ENCODE measurements at places on chromosomes 13 and 19.

DNA sequence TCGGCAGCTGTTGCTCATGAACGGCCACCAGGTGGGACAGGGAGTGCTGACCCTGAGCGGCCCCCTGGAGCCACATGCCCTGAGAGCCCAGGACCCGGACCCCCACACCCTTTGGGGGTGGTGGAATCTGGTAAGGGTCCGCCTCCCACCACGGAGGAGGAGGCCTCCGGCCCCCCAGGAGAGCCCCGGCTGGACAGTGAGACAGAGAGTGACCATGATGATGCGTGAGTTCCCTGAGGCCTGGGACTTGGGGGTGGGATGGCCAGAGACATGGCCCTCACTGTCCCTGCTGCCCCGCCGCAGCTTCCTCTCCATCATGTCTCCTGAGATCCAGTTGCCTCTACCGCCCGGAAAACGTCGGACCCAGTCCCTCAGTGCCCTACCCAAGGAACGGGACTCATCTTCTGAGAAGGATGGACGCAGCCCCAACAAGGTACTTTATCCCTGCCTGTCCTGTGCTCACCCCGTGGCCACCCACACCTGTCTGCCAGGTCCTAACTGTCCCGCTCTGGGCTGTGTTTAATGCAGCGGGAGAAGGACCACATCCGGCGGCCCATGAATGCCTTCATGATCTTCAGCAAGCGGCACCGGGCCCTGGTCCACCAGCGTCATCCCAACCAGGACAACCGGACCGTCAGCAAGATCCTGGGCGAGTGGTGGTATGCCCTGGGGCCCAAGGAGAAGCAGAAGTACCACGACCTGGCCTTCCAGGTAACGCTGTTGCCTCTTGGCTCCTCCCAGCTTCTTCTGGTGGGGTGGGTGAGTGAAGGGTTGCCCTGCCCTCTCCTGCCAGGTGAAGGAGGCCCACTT, 14.7 kb upstream of the PRR19 start:
- DNase-seq: no peak

GRCh38 chr19:40143612-40144011, 47.6 kb upstream of the MAP3K10 start:
- no peak for DNase-seq

GRCh38 chr13:73822668-73823592, 311.3 kb downstream of the KLF12 start:
- DNase-seq: no peak

- no peak for DNase-seq
These were observed 448.1 kb downstream of the DIAPH3 start for GRCh38 chr13:59715611-59716010.

DNA sequence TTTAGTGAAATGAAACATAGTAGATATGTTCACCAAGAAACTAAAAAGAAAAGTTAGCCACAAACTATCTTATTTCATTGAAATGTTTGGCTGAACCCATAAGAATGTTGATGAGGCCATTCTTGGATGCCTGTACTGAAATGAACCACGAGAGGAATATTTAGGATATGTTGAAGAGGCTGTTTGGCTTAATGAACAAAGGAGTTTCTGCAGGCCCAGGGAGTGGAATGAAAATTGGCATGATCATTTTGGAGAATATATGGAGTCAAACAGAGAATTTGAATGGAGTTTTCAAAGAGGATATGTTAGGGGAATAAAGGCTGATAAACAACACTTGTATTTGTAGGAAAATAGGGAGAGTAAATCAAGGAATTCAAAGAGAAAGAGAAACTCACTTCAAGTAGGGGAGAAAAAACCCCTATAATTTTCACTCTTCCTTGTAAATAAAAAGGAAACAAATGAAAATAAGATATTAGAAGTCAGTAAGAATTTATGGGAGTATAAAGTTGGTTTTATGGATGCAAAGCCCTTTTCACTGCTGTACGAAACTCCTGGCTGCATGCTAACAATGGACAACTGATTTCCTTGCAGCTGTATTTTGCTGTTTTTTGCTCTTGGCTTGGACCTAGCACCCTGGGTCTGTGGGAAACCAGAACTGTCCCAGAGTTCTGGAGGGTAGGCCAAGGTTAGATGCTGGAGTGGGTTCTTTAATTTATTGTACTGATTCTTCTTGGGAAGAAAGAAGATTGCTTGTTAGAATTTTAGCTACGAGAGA, 36.5 kb downstream of the KL start:
- no peak for DNase-seq

DNA sequence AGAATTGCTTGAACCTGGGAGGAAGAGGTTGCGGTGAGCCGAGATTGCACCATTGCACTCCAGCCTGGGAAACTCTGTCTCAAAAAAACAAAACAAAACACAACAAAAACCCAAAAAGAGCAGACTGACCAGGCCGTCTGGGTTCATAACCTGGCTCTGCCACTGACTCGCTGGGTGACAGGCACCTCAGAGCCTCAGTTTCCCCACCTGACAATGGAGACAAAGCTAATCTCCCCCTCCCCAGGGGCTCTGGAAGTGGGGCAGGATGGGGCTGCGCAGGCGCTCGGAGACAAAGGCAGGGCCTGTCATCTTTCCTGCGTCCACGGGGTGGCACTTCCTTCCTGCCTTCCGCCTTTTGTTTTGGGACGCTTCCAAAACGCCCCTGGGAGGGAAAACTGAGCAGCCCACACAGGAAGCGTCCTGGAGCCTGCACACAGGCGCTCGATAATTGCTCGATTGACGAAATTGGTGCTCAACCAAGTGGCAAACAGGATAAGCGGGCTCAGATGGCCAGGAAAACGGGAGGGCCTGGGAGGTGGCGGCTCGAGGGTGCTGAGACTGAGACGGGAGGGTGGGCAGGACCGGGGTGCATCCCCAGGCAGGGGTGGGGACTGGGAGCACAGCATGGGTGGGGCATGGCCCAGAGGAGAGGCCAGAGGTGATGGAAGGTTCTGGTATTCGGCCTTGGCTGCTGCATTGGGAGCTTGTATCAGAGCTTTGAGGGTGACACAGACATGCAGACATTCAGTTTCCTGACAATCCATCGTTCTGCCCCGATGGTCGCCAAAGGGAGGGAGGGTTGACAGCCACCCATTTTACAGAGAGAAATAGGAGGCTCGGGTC, 17.8 kb downstream of the SPC24 start:
- peak; percentile 74 for DNase-seq

DNA sequence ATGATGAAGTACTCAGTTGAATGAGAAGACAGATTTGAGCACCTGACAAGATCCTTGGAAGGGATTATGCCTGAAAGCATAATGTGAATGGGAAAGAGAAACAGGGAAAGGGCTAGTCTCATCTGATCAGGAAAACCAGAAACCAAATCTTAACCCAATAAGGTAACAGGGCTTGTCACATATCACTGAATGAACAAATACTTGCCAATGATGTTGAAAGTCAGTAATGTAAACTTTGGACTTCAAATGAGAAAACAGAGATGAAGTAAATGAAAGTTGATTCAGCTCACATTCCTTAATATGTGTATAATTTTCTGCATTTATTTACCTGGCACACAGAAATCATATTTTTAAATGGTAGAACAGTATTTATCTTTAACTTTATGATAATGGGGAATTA, 480.0 kb downstream of the KCTD12 start:
- no peak for DNase-seq

- no peak for DNase-seq
These were observed 18.6 kb downstream of the ZNF233 start for GRCh38 chr19:44278181-44278690.

DNA sequence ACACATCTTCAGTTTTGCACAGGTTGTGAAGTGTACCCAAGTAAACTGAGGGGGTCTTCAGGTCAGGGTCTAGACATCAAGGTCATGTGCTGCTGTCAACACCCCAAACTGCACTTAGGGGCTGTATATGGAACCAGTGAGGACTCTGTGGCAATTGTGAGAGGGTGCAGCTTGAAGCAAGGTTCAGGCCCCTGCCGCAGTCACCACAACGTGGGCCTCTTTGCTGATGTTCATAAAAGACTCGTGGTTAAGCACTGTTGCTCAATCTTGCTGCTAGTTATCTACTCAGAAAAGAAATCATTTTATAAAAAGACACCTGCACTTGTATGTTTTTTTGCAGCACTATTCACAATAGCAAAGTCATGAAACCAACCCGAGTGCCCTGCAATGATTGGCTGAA, 907.4 kb downstream of the UQCRFS1 start:
- DNase-seq: no peak

DNA sequence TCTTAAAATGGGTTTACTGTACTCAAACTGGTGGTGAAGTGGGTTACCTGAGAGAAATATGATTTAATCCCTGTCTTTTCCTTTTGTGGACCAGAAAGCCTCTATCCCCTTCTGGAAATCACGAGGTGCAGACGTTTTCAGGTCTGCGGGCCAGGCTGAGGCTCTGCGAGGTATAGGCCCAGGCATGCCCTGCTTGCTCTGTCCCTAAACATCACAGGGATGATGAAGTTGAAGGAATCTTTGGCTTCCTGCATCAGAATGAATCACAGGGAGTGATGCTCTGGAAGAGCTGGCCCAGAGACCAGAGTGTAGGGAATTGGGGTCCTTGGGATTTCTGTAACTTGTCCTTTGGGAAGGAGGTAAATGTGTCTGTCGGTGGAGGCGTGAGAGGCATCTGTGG, 18.4 kb upstream of the CHST8 start:
- DNase-seq: no peak

DNA sequence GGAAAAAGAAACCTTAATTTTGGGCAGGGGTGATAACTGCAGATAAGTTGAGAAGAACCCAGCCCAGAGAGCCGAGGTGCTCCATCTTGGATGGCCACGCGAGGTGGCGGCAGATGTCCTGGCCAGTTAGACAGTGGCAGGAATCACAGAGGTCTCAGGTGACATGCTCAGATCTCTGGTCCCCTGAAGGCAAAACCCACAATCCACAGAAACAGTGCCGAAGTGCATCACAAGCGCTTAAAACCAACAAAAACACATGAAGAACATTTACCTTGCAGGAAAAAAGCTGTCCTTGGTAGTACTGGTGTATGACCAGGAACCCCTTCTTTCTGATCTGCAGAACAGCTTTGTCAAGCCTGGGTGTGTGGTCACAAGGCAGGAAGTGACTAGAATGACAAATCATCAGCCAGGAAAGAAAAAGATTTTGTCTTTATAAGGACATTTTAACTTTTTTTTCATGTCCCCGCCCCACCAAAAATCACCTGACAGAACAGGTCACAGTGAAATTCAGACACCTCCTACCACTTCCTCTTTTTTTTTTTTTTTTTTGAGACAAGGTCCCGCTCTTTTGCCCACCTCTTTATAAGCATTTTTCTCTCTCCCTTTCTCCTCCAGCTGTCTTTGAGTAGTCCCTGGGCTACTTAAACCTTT, at the start of gene LCP1:
Gene LCP1, minus strand, starts transcription at position 338 of the 651 bp plus-strand sequence. CDS start 22,515 bp downstream, outside the sequence.
- no peak for DNase-seq

DNA sequence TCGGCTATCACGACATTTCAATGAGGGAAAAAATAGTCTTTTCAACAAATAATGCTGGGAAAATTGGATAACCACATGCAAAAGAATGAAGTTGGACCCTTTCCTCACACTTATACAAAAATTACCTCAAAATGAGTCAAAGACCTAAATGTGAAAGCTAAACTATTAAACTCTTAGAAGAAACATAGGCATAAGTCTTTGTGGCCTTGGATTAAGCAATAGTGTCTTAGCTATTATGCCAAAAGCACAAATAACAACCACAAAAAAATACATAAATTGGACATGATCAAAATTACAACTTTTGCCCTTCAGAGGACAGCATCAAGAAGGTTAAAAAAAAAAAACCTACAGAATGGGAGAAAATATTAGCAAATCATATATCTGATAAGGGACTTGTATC, 156.6 kb downstream of the FOXO1 start:
- DNase-seq: no peak

- DNase-seq: peak; percentile 91
These were observed 36.5 kb upstream of the ZNF527 start for GRCh38 chr19:37334179-37335071.

- no peak for DNase-seq
These were observed 279.5 kb upstream of the PCDH20 start for GRCh38 chr13:61695147-61695546.

GRCh38 chr19:8539621-8540149, 25.7 kb upstream of the ZNF414 start:
- DNase-seq: no peak

DNA sequence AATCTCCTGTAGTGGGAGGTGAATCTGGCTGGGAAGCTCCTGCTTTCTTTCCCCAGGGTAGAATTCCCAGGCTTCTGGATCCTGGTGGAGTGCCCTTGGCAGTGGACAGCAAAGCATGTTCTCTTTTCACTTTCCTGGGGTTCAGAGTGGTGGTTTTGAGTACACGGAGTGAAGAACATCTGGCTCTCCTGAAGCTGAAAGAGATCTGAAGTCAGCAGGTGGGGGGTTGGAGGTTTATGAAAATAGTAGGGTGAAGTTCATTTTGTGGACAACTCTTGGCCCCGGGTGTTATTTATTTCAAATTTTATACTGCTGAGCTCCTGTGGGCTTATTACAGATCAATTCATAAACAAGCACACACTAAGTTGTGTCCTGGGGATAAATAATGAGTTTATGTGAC, 497.3 kb downstream of the KLF5 start:
- no peak for DNase-seq

DNA sequence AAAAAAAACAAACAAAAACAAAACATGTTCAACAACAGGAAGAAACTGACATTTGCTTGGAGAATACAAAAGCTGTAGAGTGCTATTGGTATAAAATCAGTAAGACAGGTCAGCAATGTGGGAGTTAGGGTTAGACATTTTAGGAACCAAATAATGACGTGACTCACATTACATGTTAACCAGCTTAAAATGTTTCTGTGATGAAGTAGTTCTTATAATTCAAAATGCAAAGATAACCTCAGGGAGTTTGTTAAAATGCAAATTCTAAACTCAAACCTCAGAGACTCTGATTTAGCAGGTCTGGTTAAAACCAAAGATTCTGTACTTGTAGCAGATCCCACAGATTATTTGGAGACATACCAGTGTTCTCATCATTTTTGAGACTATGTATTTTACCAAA, 549.4 kb upstream of the SLITRK1 start:
- no peak for DNase-seq

- DNase-seq: no peak
These were observed 10.1 kb upstream of the MBNL2 start for GRCh38 chr13:97212004-97212403.

GRCh38 chr13:99429670-99430069, 71.6 kb upstream of the TM9SF2 start:
- DNase-seq: no peak

GRCh38 chr19:6599866-6600454, 9.0 kb upstream of the CD70 start:
- no peak for DNase-seq

GRCh38 chr13:48181482-48182145, 51.4 kb upstream of the ITM2B start:
- DNase-seq: no peak

DNA sequence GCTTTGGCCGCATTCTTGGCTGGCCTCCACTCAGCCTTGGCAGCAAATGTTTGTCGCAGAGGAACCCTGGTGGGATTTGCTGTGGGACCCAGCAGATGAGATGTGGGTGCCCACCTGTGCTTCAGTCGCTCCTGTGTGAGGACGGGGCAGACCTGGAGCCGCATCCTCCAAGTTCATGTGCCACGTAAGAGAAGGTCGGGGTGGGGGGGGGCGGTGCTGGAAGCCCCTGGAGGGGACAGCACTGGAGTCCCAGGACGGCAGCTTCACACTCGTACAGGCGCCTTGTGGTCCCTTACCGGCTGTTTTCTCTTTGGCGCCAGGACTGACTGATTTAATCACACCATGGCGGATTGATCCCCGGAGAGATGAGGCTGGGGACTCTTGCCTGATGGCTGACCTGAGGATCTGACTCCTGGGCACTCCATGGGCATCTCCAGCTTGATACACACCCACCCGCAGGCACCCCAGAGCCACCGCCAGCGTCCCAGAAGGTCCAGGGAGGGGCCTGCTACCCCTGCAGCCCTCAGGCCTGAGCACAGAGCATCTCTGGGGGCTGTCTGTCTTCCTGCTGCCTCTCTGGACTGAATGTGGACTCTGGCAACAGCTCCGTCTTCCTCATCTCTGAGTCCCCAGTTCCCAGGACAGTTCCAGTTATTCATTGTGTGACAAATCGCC, 10.0 kb upstream of the GRTP1 start:
- DNase-seq: no peak

Measured in DMS153 (cell line).